Stimulated activated CD8-positive, alpha-beta memory T cell treated with anti-CD3 and anti-CD28 coated beads, Interleukin-2, amount 100 ng/mL, for 1 hour (primary cell): ENCODE measurements at places on chromosomes 11 and 22.

GRCh38 chr11:65502274-65502554, 3.4 kb downstream of the MALAT1 start:
- DNase-seq, result no peak

GRCh38 chr11:100849901-100850235, 162.8 kb downstream of the ARHGAP42 start:
- DNase-seq, result no peak

DNA sequence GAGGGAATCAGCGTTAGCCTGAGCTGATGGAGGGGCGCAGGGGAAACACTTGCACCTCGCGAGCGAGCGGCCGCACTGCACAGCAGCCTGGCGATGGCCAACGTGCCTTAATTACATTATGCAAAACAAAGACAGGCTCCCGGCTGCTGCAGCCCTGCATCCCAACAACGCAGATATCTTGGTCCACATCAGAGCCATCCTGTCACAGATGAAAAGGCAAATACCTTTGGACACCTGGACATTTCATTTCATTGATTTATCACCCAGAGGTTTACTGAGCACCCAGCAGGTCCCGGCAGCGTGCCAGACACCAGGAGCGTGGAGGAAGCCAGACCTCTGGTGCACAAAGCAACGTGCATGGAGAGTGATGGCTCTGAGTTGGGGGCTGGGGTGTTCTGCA, 843.0 kb downstream of the TBC1D22A start:
- DNase-seq, result no peak

GRCh38 chr11:129608711-129609110, 206.9 kb upstream of the TMEM45B start:
- no peak for DNase-seq

GRCh38 chr11:120969993-120970392, 53.9 kb upstream of the TBCEL start:
- no peak for DNase-seq

GRCh38 chr11:124748481-124749343, 3.3 kb downstream of the VSIG2 start:
- no peak for DNase-seq

DNA sequence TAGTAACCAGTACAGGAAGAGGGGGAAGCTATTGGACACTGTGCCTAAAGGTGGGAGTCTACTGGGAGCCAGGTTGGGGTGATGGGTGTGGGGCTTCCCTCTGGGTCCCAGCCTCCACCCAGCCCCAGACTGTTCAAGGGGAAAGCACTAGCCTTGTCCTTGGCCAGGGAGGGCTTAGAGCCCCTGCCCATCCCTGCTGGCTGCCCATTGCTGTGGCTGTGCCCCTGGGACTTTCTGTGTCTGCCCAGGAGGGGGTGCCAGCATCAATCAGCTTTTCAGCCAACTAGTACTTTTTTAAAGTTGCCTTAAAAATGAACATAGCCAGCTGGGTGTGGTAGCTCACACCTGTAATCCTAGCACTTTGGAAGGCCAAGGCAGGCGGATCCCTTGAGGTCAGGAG, 19.9 kb downstream of the INCENP start:
- no peak for DNase-seq

- DNase-seq, result no peak
Measured at GRCh38 chr11:122139595-122139866, 23.5 kb upstream of the BLID start.

DNA sequence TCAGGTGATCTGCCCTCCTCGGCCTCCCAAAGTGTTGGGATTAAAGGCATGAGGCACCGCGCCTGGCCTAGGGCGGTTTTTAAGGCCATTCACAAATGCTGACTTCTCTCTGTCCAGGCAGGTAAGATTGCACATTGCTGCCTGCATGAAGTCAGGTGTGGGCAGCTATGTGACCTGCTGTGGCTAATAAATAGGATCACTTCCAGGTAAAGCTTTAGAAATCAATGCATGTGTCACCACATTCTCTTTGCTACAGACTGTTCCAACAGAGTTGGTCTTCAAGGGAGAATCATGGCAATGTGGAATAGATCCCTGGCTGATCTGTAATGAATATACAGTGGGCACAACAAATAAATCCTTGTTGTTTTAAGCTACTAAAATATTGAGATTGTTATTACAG, 260.3 kb upstream of the PITPNB start:
- DNase-seq, result no peak

DNA sequence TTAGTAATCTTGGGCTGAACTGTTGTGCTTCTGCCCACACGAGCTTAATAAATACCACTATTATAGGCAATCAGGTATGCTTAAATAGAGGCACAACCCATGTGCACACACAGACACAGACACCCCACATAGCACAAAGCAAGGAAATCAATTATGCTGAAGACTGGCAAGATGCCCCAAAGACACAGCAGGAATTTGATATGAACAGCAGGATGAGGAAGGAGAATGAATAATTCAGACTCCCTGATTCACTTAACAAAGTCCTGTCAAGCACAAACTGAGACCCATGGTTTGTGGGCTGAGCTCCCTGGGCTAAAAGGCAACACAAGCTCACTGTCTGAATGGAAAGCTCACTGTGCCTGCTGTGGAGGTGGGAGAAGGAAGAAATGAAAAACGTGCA, 42.5 kb downstream of the RBFOX2 start:
- no peak for DNase-seq

- DNase-seq, result no peak
Measured at GRCh38 chr11:78684377-78684776, 109.7 kb upstream of the NARS2 start.

DNA sequence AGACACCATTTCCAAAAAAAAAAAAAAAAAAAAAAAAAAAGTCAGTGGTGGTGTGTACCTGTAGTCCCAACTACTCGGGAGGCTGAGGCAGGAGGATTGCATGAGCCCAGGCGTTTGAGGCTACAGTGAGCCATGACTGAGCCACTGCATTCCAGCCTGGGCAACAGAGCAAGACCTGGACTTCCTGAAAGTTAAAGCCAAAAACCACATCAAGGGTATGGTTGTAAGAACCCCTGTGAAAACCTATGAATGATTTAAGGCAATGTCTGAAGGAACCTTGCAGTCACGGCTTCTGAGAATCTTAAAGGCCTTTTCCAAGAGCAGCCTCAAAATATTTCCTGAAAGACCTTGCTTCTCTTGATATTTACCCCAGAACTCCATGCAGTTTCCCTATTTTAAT, 30.5 kb upstream of the MSANTD2 start:
- no peak for DNase-seq

DNA sequence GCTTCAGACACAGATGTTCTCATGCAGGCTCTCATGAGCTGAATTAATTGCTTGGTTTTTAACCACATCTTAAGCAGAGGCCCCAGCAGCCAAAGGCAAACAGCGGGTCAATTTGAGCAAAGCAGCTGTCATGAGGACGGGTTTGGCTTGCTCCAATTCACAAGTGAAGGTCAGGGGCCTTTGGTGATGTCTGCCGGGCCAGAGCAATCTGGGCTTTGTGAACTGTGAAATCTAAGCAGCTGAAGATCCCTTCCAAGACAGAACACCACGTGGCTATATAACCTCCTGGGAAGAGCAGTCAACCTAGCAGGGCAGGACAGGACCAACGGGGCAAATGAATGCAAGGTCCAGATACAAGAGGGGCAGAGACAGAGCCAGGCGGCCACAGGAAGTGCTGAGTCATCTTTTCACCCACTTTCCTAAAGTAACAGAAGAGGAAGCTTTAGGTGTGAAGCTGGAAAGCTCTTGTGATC, 187.3 kb upstream of the B3GAT1 start:
- DNase-seq, result no peak

DNA sequence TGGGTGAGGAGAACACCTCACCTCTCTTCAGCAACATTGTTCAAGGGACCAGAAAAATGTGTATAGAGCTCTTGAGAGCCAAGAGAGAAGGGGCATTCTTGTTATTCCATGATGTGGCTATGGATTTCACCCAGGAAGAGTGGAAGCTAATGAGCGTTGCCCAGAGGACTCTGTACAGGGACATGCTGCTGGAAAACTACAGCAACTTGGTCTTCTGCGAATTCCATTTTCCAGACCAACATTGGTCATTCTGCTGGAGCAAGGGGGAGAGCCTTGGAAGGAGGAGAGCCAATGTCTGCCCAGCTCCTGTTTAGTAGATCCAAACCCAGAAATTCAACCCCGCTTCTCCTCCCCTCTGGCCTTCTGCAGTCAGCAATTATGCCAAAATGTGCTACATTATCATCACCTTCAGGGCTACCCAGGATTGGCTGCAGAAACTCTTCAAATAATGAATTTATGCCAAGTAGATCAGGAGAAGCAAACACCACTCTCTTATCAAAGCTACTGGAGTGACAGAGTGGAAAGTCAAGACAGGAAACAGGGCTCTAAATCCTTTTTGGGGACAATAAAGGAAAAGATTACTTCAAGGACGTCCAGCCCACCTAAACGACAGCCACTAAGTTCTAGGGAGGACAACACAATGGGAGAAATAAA, 707.5 kb upstream of the LUZP2 start:
- no peak for DNase-seq

DNA sequence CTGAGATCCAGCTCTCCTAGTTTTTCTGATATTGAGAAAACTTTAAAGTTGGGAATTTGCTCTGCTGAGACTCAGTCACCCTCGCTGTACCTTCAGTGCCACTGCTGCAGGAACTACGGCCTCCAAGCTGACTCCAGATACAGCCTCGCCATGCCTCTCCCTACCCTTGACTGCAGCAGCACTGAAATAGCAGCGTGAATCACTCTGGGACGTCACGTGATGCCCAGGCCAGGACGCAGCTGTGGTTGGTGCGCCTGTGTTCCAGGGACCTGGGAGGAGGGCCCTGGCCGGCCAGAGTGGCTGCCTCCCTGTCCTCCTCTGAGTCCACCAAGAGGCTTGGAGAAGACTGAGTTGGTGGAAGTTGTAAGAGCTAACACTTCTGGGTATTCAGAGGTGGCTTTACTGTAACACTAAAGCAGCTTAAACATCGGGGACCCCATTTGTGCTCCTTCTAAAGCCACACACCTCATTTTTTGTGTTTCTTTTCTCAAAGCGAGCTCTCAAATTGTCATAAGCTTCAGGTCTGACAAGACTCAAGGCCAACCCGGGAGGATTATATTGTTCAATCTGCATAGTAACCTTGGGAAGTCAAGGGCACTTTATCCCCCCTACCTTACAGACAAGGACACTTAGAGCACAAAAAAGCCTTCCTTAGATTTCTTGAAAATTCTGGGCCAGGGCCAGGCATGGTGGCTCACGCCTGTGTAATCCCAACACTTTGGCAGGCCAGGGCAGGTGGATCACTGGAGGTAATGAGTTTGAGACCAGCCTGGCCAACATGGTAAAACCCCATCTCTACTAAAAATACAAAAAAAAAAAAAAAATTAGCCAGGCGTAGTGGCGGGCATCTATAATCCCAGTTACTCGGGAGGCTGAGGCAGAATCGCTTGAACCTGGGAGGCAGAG, 4.2 kb upstream of the STIP1 start:
- DNase-seq, result peak; percentile 5

DNA sequence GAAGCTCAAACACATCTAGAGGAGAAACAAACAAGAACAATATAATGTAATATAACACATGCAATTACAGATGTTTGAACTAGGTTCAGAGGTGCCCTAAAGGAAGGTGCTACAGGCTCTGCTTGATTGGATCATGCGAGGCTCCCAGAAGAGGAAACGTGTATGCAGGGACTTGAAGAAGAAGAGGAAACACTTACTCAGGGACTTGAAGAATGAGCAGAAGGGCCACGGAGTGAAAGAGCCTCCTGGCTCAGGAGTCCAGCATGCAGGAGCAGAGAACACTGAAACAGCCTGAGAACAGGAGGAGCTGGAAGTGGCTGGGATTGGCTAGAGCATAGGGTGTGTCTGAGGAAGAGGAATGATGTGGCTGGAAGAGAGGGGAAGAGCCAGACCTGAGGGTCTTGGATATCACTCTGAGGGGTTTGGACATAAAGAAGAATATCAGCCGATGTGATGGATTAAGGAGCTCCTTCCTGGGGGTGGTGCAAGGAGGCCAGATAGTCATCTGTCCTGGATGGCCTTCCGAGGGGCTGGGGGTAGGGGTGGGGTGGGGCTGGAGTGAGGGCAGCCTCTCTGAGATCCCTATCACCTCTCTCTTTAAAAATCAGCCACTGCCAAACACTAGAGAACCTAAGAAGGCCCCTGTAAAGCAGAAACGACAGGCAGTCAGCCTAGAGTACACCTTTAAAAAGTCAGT, 16.8 kb downstream of the FZD4 start:
- no peak for DNase-seq

GRCh38 chr11:17208257-17208999, 642 bp upstream of the PIK3C2A start:
- DNase-seq, result peak; percentile 9

GRCh38 chr22:28231441-28231840, 312.4 kb upstream of the PITPNB start:
- DNase-seq, result no peak

GRCh38 chr11:121035169-121035755, 11.4 kb downstream of the TBCEL start:
- no peak for DNase-seq

DNA sequence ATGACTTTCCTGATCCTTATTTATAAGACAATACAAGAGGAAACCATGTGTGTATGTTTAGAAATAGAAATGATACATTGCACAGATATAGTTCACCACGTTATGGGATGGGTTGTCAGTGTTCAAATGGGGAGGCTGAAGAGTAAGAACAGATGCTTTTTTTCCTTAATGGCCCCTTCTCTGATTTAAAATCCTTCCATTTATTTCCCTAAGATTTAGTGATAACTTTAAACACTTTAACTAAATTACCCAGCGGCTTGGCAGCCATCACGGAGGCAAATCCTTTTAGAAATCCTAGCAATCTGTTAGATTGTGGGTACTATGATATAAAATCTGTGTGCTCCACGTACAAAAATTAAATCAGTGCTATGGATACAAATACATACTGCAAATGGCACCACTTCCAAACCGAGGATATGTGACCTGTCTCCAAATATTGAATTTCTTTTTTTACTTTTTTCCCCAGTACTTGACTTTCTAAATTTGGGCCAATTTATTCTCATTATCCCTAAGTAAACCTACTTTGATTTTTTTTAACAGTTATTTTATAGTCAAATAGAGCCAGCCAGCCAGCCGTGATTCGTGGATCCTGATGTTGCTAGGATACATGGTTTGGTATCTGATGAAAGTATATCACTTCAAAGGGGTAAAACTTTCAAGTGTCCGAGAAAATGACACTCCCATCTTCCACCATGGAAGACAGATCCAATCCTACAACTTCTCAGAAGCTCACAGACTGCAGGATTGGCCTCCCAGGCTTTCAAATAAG, 46.1 kb downstream of the BDNF start:
- no peak for DNase-seq

DNA sequence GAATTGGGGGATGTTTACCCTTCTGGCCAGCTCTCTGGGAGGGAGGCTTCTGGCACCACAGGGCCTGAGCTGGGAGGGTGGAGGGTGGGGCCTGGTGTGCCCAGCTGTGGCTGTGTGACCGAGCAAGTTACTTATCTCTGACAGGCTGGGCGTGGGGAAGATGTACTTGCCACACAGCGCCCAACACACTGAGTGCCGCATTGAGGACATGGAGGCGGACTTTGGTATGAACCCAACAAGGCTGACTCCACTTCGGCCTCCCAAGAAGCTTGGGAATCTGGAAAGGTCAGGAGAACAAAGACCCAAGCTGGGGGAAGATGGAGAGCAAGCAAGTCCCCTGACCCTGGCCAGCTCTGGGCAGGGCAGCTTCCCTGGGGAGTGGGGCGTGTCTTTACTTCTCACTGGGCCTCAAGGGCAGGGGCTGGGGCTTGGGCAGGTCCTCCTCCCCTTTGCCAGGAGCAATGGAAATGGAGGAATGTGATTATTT, 2.4 kb upstream of the MGAT3 start:
- DNase-seq, result no peak
